ENCODE measurements at places on chromosomes 16 and 17.
A peak's percentile ranks its signal among the peaks of the same experiment; 100 is the strongest.

DNA sequence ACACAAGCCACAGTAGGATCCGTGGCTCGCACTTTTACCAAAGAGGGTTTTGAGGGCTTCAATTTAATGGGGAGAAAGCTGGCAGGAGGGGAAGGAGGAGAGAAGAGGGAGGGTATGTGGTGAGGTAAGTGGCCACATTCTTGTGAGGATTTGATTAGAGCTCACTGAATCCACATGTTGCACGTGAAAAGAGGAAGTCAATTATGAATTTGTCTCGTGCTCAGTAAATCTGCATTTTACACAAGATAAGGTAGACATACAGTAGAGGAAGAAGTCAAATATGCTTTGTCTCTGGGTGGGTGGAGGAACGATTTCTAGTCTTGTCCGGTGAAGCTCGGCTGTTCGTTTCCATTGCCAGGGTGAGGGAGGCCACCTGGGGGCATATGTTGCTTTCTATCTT, 862 bp downstream of the ZNF232 start:
- DNase-seq = no peak

- no peak for DNase-seq
Observed at GRCh38 chr17:65990593-65990992, 201.3 kb downstream of the CEP112 start.

- DNase-seq = no peak
Observed at GRCh38 chr16:86929057-86929871, 350.9 kb downstream of the FOXL1 start.

GRCh38 chr16:56294579-56294978, 103.3 kb downstream of the GNAO1 start:
- DNase-seq = no peak

- peak; percentile 9 for DNase-seq
Observed at GRCh38 chr17:34171245-34171818, 83.8 kb upstream of the CCL2 start.

- DNase-seq = peak; percentile 77
Observed at GRCh38 chr17:41547921-41548843, 20.1 kb upstream of the KRT19 start.

GRCh38 chr16:49986351-49987124, 38.5 kb upstream of the CNEP1R1 start:
- no peak for DNase-seq

- no peak for DNase-seq
Observed at GRCh38 chr17:82405051-82405450, 13.1 kb upstream of the HEXD start.

DNA sequence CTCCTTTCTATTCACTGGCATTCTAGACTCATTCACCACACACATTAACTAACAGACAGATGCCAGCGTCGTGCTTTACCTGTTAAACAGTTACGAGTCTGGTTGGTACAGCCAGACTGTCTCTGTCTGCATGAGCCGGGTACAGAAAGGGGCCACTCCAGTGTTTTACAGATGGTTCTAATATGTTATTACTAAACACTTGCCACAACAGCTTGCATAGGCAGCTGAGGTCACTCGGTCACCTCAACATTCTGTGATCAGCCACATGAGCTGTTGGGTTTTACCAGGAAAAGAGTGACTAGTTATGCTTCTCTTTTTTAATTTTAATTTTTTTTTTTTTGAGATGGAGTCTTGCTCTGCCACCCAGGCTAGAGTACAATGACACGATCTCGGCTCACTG, 25.2 kb downstream of the CD300A start:
- no peak for DNase-seq

DNA sequence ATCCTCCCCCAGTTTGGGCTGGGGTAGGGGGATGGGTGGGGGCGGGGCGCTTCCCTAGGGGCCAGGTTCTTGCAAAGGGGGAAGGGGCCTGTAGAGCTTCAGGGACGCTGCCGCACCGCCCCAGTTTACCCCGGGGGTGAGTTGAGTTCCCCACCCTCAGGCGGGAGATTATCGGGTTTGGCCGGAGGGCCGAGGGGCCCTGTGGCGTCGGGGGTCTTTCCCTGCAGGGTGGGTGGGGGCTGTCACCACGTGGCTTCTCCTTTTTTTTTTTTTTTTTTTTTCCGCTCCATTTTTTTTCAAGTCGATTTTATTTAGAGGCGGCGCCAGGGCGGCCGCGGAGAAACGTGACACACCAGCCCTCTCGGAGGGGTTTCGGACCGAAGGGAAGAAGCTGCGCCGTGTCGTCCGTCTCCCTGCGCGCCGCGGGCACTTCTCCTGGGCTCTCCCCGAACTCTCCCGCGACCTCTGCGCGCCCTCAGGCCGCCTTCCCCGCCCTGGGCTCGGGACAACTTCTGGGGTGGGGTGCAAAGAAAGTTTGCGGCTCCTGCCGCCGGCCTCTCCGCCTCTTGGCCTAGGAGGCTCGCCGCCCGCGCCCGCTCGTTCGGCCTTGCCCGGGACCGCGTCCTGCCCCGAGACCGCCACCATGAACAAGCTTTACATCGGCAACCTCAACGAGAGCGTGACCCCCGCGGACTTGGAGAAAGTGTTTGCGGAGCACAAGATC, at the start of gene IGF2BP1:
IGF2BP1 (plus strand) TSS at position 283 of the 724 bp plus-strand sequence; CDS start at position 644, 361 bp downstream.
- no peak for DNase-seq

- no peak for DNase-seq
Observed at GRCh38 chr17:49567104-49567521, 8.6 kb upstream of the NXPH3 start.

- DNase-seq = no peak
Observed at GRCh38 chr17:40230670-40231069, 11.6 kb downstream of the WIPF2 start.

DNA sequence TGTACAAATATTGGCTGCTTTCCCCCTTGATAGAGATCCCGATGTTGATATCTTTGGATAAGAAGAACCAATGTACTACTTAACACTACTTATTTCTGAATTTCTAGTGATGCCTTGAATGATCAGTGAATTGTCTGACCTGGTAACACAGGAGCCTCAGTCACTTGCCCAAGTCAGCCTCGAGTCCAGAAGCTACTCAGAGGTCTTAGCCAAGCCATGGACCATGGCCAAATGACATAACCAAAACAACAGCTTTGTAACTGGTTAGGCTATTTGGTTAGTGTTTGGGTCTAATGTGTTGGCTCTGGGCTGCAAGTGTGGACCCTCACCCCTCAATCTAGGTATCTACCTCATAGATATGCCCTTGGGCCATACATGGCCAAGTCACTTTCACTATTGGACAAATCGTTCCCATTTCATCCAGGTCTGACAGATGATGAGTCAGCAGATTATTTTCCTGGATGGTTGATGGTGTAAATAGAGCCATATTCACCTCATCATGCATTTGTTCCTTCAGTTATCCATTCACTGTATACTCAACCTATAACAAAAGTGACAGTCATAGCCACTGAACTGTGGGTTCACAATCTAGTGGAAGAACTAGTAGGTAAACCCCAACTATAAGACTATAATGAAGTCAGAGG, 3.5 kb downstream of the RBFOX1 start:
- no peak for DNase-seq

DNA sequence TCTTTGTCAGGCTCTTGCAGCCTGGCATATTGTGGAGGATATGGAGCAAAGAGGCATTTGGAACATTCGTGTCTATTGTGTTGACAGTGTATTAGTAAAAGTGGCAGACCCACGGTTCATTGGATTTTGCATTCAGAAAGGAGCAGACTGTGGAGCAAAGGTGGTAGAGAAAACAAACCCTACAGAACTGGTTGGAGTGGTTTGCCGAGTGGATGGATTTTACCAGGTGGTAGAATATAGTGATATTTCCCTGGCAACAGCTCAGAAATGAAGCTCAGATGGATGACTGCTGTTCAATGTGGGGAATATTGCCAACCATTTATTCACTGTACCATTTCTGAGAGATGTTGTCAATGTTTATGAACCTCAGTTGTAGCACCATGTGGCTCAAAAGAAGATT, 44.5 kb downstream of the EFCAB13 start:
- no peak for DNase-seq

GRCh38 chr16:83721676-83722075, 86.1 kb upstream of the HSBP1 start:
- no peak for DNase-seq

GRCh38 chr16:85948138-85948509, 49.2 kb downstream of the IRF8 start:
- no peak for DNase-seq

GRCh38 chr16:85200471-85201278, 88.4 kb upstream of the CIBAR2 start:
- no peak for DNase-seq
